ENCODE measurements at places on chromosomes 6 and 20.

DNA sequence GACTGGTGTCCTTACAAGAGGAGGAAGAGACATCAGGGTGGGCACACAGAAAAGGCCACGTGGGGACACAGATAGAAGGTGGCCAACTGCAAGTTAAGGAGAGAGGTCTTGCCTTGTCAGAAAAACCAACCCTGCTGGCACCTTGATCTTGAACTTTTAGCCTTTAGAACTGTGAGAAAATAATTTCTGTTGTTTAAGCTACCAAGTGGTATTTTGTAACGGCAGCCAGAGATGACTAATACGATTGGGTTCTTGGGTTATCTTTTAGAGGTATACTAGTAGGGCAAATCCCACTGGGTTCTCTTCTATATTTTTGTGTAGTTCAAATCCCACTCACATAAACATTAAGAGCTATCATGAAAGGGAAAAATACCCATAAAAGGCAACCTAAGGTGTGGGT lies 31.9 kb upstream of the ZBTB24 start:
- DNase-seq, result no peak

DNA sequence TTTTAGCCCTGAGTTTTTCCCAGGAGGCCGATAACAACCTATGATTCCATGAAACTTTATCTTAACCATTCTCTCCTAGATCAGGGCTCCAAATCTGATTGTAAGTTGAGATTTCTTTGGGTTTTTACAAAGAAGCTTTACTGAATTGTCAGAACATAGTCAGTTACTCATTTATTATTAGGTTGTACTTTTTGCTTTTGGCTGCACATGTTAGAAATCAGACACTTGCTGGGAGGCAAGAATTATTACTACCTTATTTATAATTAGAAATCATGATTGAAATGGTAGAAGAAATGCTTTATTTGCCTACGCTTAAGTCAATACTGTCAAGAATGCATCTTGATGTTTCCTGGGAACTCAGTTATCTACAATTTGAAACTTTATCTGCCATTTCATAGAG lies 63.3 kb downstream of the KCNS1 start:
- DNase-seq, result no peak

DNA sequence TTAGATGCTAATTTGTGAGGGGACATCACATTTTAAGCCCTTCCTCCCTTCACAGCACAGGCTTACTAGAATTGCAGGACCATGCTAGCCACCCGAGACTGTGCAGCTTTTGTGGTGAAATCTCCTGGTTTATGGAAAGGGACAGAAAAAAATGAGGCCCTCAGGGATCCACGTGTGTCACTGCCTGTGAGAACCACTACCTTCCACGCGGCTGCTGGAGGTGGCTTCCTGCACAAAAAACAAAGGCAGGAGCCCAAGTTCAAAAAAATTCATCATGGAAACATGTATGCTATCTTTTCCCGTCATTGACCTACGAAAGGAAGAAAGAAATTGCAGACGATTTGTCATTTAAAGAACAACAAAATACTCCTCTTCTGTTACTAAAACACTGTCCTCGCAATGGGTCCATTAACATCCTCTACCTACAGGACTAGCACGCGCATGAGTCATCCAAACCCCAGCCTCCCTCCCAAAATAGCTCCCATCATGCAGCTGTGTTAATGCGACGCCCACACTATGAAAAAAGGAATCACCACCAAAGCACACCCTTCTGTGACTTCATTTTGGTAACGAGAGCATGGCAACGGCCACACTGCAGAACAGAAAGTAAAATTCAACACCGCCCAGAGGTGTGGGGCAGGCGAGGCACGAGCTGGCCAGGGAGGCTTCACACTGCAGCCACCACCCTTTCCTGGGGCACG lies 45.7 kb downstream of the RAMACL start:
- DNase-seq, result peak; percentile 82

- DNase-seq, result no peak
Observed at GRCh38 chr6:134979142-134979541, 29.2 kb upstream of the ALDH8A1 start.

- no peak for DNase-seq
Observed at GRCh38 chr6:116439522-116440051, 21.6 kb upstream of the CALHM6 start.

DNA sequence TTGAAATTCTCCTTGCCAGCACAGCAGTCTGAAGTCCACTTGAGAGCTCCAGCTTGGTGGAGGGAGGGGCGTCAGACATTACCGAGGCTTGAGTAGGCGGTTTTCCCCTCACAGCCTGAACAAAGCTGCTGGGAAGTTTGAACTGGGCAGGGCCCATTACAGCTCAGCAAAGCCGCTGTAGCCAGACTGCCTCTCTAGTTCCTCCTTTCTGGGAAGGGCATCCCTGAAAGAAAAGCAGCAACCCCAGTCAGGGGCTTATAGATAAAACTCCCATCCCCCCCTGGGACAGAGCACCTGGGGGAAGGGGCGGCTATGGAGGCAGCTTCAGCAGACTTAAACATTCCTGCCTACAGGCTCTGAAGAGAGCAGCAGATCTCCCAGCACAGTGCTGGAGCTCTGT lies 325.3 kb downstream of the GJA1 start:
- DNase-seq, result no peak

DNA sequence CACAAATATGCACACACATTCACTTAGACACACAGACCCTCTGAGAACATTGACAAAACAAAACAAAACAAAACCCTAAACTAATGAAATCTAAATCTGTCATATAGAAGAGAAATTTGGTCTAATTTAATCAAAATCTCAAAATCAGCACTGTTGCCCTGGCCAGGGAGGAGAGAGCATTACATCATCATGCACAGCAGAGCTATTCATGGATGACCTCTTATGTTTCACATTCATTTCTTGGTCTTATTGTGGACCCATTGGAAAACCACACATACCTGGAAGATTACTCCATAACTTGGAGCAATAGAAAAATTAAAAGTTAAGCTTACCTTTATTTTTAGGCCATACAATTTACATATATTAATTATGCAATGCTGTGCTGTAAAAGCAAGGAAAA lies 1223.6 kb upstream of the GJE1 start:
- DNase-seq, result no peak

GRCh38 chr20:47417245-47418068 lies 61.0 kb upstream of the ZMYND8 start:
- DNase-seq, result no peak

GRCh38 chr6:169955731-169956437 lies 204.5 kb downstream of the ERMARD start:
- DNase-seq, result no peak

GRCh38 chr6:100701728-100702127 lies 179.4 kb downstream of the ASCC3 start:
- DNase-seq, result no peak

GRCh38 chr6:5302995-5303622 lies 41.8 kb downstream of the FARS2 start:
- DNase-seq, result no peak

DNA sequence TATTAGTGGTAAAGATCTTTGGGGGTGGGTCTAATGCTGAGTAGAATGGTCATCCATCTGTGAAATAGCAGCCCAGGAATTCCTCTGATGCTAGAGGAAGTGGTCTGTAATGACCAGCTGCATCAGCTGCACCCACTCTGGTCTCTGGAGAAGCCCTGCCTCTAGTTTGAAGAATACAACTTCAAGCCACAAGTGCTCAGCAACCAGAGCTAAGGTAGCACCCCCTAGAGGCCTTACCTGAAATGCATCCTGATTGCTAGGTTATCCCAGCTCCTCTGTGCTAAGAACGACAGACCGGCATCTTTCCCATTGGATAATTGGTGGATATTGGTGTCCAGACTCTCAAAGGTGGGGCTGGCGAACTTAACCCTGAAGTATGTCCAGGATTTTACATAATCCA lies 58.2 kb downstream of the DNAH8 start:
- DNase-seq, result no peak

DNA sequence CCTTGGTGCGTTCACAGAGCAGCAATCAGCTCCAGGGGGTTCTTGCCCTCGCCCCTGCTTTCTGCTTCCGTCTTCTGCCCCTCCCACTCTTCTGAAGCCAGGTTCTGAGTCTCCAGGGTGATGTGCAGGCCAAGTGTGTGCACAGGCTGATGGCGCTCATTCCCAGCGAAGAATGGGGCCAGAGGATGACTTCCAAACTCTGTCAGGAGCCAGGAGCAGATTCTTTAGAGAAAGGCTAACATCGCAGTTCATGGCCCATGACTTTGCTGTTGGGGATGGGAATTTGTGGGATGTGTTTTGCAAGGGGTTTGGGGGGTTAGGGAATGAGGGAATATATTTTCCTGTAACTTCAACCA lies 56.1 kb upstream of the CCN6 start:
- no peak for DNase-seq

DNA sequence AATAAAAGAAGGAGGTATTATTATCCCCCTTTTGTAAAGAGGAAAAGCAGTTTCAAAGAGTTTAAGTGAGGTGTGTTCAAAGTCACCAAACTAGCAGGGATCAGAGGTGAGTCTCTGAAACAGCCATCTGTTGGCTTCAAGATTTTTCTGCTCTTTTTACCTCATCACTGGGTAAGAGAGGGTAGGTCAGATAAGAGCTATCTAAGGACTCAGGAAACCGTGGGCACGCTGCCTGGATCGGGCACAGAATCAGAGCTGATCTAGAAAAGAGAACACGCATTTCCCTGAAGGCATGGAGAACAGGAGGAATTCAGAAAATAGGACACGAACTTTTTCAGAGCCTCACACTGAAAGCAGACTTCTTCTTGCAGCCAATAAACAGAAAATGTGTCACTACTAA lies 65.8 kb upstream of the LY86 start:
- DNase-seq, result no peak

GRCh38 chr20:13021205-13021970 lies 12.6 kb downstream of the SPTLC3 start:
- DNase-seq, result no peak

DNA sequence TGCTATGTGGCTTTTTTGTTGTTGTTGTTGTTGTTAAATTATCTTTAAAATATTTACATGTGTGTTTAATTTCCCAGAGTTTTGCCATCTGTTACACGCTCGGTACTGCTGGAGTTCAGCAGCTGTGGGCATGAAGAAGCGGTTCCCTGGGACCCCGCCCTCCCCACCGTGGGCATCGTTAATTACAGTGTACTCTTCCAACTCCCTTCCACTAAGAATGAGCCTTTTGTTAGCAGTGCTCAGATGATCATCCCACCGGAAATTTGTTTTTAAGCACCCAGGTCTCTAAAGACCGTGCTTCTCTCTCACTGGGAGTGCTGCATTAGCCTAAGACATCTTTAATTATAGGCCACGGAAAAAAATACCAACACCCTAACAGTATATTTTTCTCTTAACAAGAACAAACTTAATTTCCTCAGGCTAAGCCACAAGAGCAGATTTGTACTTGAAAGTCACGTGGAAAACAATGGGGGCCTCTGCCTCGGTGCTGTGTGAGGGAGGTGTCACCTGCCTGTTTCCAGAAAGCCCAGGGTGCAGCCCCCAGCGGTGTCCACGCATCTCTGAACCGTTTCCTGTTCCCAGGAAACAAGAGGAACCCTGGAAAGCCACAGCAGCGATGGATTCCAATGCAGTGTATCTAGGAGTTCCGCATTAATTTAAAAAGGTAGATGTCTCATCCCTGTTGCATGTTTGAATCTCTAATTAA lies 113.3 kb upstream of the FRMD1 start:
- no peak for DNase-seq

- no peak for DNase-seq
Observed at GRCh38 chr20:47198254-47198671, 158.2 kb downstream of the ZMYND8 start.

DNA sequence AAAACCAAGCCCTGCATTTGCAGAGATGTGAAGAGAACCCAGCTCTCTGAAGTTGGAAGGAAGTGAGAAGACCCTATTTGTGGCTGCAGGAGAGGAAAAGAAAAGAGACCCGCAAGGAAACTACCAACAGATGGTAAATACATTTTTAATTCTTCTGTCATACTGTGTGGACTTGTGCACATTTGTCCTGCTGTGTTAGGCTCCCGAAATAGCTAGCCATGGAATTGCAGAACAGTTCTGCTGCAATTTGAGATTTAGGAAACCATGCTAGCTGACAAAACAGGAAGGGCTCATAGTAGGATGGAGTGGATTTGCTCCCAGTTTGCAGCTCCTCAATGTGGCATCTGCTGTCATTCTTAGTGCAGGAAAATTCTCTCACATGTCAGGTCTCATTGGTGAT lies 12.1 kb upstream of the ATXN1 start:
- DNase-seq, result no peak

DNA sequence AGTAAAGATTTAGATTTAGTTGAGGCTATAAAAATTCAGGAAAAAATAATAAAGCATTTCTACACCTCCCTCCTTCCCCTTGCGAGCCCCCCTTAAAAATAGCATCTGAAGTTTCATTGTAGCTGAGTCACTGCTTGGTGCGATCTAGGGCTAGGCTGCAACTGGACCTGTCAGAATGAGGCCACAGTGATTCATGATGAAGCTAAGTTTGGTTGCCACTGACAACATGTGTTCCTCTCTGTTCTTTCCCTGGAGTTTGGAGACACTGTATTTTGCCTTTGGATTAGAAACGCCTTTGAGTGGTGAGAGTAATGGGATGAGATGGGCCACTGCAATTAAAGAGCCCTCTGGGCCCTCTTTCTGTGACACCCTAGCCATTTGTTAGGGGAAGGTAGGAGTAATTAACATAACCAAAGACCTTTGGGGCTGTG lies 334.1 kb downstream of the NRN1 start:
- DNase-seq, result no peak

DNA sequence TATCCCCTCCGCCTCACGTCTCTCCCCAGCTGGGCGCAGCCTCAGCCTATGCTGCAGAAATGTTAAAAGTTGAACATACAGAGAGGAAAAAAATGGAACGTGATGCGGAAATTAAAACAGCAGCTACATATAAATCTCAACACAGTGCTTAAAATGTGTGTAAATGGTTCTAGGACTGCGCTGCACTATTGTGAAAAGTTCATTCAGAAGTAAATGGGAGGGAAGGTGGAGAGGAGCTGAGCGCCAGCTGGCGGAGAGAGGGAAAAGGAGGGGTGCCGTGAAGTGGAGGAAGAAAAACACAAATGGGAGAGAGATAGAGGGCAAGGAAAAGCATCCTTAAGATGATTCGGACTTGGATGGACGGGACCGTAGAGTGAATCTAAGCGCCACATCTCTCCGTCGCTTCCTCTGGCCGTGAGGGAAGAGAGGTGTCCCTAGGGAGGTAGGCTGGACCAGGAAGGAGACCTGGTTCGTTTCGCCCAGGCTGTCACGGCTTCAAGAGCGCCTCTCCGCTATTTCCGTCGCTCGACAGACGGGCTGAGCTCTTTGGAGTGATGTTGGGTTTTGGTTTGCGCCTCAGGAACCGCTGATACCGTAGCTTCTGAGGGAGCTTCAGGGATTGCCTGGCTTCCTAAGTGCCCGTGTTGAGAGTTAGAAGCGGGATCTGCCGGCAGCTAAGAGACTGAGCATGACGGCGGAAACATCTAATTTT lies 113.7 kb downstream of the TRIM27 start:
- no peak for DNase-seq

DNA sequence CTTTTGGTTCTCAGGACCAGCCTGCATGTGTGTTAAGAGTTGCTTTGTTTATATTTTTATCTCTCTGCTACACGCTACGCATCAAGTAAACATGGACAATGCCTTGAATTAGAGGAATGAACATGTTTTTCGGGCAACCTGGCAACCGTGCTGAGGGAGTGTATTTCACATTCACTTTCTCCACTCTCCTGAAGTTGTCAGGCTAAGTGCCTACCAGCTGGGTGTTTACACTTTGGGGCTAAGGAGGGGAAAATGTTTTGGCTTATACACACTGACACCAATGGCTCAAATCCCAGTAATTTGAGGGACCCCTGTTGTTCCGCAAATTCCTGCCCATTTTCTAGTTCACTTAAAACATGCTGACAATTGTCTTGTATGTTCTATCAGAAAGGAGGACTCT lies 141.5 kb upstream of the PDE7B start:
- no peak for DNase-seq

Measured in bone marrow (tissue), 2 donors.